ENCODE measurements at places on chromosomes 7 and 10. TPM values are rescaled to one million over a fixed set of nuclear protein-coding genes. Genes with fewer than 3 reads are reported as not detected.

GRCh38 chr10:107415446-107415845, 250.9 kb upstream of the SORCS1 start:
- no peak for DNase-seq

GRCh38 chr7:146875981-146876380, 759.4 kb downstream of the CNTNAP2 start:
- DNase-seq, result no peak

DNA sequence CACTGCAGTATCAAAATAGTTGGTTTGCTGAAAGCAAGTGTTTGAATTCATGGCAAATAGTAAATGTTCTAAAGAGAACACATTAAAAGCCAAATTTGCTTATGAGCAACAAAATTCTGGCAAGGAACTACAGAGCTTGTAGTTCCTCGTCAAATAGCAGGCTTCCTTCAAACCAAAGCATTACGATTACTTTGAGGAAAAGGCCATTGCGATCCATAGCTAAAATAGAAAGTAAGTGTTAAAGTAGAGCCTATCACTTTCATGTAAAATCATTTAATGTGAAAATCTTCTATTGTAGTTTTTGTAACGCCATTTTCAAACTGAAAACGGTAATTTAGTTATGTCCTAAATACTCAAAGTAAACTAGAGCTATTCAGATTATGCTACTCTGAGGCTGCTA, 20.1 kb downstream of the CACNA2D1 start:
- no peak for DNase-seq

GRCh38 chr10:2992401-2993198, 74.7 kb upstream of the PFKP start:
- DNase-seq, result no peak

DNA sequence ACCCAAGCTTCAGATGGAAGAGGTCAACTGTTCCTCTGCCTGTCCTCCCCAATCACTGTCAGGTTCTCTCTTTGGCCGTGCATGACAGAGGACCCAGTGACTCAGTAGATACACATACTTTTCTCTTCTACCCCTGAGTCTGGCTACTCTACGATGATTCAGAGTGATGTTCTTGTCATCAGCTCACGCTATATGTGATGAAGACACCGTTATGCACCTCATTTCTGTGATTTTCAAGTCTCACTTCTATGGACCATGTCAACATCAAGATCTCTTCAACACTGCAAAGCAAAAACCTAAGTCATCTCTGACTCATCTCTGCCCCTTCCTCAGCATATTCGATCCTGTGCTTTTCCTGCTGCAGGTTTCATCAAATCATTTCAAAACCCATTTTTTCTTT, 76.6 kb upstream of the DGKI start:
- DNase-seq, result no peak

DNA sequence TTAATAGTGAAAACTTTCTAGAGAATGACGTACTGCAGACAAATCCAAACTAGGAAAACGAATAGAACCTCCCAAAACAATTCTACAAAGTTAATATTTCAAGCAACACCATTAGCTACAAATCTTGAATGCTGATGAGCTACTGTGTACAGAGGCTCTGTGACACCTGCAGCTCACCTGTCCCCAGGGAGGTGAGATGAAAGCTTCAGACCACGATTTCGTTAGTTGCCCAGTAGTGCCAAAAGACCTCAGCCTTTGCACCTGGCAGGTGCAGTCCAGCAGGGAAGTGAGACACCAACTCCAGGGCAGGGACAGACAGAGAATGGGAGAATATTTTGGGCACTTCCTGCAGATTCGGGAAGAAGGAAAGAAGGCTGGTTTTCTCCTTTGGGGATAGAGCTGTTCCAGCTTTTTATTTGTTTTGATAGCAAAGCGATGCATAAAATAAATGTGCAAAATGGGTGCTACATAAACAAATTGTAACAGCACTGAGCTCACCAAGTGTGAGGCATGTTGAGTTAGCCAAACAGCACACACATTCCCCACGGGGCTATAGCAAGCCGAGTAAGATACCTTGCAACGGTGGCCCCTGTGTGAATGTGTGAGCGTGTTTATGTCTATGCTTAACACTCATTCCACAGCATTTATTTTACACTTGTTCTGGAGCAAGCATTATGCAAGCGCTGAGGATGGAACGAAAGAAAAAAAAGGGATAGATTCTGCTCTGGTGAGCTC, 1024.8 kb upstream of the AUTS2 start:
- peak; percentile 98 for DNase-seq

DNA sequence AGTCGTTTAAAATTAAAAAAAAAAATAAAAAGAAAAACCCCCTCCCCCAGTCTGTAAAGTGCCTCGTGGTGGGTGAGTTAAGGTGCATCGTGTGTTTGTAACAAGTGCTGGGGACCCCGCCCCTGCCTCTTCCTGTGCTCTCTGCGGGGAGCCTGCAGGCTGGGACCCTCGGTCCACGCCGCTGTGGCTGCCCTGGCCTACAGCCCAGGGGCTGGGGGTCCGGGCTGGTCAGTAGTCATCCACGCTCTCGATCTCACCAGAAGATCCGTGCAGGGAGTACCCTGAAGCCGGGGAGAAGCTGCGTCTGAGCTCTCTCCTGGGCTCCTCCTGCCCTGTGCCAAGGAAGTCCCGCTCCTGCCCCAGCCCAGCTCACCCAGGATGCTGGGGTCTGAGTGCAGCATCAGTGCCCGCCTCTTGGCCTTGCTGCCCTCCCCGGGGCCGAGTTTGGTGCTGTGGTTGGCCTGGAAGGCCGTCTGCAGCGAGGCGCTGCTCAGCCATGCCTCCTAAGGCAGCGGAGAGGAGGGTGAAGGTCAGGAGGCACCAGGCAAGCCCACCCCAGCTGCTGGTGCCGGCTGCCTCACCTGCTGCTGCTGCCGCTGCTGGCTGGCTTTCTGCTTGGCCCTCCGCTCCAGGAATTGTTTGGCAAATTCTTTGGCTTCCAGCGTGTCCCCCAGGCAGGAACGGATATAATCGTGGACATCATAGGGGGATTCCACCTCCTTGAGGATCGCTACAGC, 8.1 kb downstream of the GNB2 start:
- DNase-seq, result no peak

GRCh38 chr10:29634105-29634504, 666 bp downstream of the SVIL start:
- no peak for DNase-seq

GRCh38 chr7:107150375-107151073, 18.3 kb upstream of the HBP1 start:
- peak; percentile 84 for DNase-seq

- peak; percentile 1 for DNase-seq
Observed at GRCh38 chr10:106571192-106571946, 593.1 kb downstream of the SORCS1 start.

GRCh38 chr10:29949411-29950011, 109.9 kb downstream of the JCAD start:
- DNase-seq, result no peak

DNA sequence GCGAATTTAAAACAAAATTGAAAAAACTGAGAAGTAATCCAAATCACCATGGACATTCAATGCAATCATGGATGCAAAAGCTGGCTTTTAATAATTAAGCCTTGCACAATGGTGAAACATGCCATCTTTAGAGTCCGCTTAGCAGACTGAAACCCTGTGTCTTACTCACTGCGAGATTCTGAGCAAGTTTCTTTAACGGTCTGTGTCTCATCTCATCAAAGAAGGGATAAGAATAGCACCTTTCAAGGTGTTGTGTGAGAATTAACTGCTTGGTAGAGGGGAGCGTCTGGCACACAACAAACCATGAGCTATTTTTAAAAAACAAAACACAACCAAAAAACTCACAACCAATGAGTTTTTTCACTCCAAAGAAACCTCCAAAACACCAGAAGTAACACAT, 21.4 kb downstream of the ACBD7 start:
- DNase-seq, result no peak

- DNase-seq, result no peak
Observed at GRCh38 chr7:47346377-47346914, 235.5 kb downstream of the TNS3 start.

DNA sequence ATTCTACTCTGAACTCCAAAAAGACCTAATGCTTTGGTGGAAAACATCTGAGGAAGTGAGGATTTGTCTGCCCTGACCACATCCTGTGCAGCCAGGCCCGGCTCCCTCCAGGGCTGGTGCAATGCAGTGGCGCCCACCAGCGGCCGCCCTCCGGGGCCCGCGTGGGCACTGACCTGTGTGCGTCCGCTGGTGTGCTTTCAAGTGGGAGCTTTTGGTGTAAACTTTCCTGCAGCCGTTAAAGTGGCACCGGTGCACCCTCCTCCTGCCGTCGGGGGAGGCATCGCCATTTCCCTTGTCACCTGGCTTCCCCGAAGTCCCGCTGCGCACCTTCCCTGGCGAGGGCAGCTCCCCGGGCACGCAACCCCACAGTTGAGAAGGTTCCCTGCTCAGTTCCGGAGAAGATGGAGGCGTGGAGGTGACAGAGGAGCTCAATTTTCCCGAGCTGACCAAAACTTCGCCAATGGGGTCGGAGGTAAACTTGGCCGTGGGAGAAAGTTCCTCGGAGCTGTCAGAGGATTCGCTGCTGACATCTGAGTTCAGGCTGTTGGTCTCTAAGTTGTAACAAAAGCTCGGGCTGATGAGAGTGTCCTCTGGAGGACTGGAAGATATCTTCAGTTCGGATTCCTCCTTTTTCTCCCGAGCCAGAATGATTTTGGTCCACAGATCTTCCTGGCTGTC, 3.4 kb downstream of the KLF6 start:
- peak; percentile 27 for DNase-seq

GRCh38 chr10:97278491-97278989, 13.9 kb downstream of the ARHGAP19 start:
- peak; percentile 83 for DNase-seq

DNA sequence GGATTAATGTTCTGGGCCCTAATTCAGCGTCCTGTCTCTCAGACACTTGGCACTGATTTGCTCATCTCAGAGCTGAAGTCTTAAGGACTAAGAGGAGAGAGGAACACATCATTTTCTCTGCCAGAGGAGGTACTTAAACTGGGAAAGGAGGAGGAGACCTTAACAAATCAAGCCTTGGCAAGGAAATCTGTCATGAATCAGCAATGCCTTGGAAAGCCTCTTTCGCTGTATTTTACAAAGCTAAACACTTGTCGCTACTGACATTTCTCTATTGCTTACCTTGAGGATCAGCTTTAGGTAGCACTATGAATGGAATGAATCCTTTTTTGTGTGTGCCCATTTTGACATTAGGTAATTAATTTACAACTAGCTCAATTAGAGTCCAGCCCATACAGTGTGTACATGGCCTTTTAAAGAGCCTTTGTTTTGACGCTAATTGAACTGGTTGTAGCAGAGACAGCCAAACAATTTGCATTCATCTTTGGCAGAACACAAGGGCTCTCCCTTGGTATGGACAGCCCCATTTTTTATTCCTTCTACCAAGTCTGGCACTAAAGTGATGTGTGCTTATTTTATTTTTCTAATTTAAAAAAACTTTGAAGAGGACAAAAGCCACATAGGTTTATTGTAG, 37.4 kb downstream of the AUTS2 start:
- DNase-seq, result no peak

Gene NRP1
- not detected for total RNA-seq

Gene CALML5
- total RNA-seq, result not detected

Gene ADAM8
- total RNA-seq, result 17.6 TPM

Gene HHEX
- total RNA-seq, result 1.7 TPM

Gene LZTS2
- total RNA-seq, result 20.3 TPM

Gene PTF1A
- total RNA-seq, result not detected

Gene CEP41
- total RNA-seq, result 35.4 TPM

Gene GDF10
- total RNA-seq, result not detected

Data from OCI-LY7 (cell line).